ENCODE measurements at places on chromosomes 1 and 21. TPM values are rescaled to one million over a fixed set of nuclear protein-coding genes. Genes with fewer than 3 reads are reported as not detected.

Gene EPHB2
- 0.25 TPM for total RNA-seq

Gene FCRL4
- total RNA-seq: not detected

Gene MTARC1
- total RNA-seq: not detected

Gene DAB1
- 0.72 TPM for total RNA-seq

Gene SHE
- total RNA-seq: not detected

Gene ARID4B
- 62.3 TPM for total RNA-seq

Gene ZMYND12
- total RNA-seq: 0.79 TPM

Gene G0S2
- 0.37 TPM for total RNA-seq

Gene CD2
- 227 TPM for total RNA-seq

Gene KRTAP19-1
- total RNA-seq: not detected

Gene PER3
- 3.3 TPM for total RNA-seq

Gene LRRC47
- total RNA-seq: 32.0 TPM
